NAMALWA (cell line): ENCODE measurements at places on chromosomes 7 and 10.
A peak's percentile ranks its signal among the peaks of the same experiment; 100 is the strongest.

DNA sequence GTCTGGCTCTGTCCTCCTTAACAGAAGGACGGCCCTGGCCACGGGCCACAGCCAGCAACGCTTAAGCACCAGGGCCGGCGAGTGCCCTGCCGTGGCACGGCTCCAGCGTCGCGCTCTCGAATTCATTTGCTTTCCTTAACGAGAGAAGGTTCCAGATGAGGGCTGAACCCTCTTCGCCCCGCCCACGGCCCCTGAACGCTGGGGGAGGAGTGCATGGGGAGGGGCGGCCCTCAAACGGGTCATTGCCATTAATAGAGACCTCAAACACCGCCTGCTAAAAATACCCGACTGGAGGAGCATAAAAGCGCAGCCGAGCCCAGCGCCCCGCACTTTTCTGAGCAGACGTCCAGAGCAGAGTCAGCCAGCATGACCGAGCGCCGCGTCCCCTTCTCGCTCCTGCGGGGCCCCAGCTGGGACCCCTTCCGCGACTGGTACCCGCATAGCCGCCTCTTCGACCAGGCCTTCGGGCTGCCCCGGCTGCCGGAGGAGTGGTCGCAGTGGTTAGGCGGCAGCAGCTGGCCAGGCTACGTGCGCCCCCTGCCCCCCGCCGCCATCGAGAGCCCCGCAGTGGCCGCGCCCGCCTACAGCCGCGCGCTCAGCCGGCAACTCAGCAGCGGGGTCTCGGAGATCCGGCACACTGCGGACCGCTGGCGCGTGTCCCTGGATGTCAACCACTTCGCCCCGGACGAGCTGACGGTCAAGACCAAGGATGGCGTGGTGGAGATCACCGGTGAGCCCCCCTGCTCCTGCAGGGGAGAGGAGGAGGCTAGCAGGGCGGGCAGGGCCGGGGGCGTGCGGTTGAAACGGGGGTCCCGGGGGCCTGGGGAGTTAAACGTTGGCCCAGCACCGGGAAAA is at the start of gene HSPB1:
Gene HSPB1 (plus strand): TSS at position 327 of the 855 bp plus-strand sequence. CDS start 40 bp downstream, at position 367.
- no peak for DNase-seq

- DNase-seq = no peak
Observed at GRCh38 chr10:112203328-112204076, 19.9 kb upstream of the GPAM start.

- no peak for DNase-seq
Observed at GRCh38 chr10:68601501-68602265, 41.5 kb downstream of the TET1 start.

DNA sequence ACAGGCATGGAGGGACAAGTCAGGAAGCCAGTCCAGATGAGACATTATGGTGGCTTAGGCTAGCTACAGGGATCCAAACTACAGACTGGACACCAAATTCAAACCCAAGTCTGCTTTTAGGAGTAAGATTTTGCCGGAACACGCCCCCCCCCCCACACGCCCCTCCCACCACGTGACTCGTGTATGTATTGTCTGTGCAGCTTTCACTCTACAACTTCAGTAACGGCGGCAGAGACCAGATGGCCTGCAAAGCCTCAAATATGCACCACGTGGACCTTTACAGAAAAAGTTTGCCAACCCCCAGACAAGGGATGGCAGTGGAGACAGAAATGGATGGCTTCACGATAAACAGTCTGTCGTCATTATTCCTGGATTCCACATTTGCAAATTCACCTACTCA is 14.5 kb downstream of the HIPK2 start:
- DNase-seq = no peak

GRCh38 chr7:107773027-107773426 is 29.1 kb downstream of the CBLL1 start:
- no peak for DNase-seq

- no peak for DNase-seq
Observed at GRCh38 chr7:30523466-30523865, 18.8 kb upstream of the GGCT start.

- DNase-seq = peak; percentile 80
Observed at GRCh38 chr7:131424219-131424822, 96.6 kb downstream of the MKLN1 start.

DNA sequence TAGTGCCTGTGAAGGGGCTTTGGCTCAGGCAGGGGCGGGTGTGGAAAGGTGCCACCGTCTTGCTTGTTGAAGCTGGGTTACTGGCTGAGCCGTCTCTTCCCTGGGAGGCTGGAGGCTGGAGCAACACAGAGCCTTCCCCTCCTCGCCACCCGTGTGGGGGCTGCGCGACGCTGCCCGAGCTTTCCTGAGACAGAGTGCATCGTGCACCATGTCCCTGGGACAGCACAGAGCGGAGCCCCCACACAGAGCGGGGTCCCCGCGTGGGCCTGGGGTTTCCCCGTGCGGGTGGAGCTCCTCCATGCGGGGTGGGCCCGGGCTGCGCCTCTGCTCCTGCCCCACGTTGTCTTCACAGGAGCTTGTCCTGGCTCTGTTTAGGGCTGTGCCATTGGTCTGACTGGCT is 69.9 kb downstream of the INPP5A start:
- no peak for DNase-seq

DNA sequence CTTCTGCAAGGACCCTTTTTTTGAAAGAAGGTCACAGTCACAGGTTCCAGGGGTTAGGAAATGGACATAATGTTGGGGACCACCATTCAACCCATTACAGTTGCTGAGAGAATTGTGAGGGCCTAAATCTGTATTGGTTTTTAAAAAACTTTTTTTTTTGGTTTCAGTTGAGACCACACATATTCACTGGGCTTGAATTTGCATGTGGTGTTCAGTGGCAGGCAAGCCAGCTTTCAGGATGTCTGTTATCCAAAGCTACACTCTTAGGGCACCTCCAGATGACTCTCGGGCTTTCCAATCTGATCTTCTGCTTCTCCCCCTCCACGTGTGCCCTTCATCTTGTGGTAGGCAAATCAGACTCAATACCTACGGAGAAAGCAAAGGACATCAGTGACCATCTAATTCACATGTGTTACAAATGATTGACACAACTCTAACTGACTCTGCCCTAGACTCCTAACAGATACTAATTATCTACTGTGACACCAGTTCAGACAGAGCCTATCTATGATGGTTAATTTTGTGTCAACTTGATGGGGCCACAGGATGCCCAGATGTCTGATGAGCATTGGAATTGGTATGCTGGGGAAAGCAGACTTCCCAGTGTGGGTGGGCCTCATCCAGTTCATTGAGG is 93.3 kb upstream of the ELMO1 start:
- DNase-seq = no peak

DNA sequence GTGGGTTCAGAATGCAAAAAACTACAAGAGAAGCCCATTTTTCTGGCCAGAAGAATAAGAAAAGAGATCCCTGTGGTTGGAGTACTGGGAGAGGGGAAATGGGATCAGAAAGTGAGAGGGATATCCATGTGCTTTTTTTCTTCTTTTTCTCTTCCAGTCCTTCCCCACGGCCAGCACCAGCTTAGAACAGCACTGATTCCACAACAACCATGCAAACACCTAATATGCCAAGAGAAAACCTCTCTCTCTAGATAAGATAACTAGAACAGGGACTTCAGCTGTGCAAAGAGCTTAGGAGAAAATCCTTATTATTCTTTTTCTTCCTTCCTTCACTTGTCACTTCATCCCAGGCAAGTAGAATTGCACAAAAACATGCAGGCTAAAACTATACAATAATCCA is 83.5 kb downstream of the ELAPOR2 start:
- DNase-seq = no peak

GRCh38 chr10:26843736-26844135 is 17.0 kb downstream of the ABI1 start:
- DNase-seq = no peak

- DNase-seq = no peak
Observed at GRCh38 chr7:115417662-115418061, 495.8 kb downstream of the MDFIC start.

DNA sequence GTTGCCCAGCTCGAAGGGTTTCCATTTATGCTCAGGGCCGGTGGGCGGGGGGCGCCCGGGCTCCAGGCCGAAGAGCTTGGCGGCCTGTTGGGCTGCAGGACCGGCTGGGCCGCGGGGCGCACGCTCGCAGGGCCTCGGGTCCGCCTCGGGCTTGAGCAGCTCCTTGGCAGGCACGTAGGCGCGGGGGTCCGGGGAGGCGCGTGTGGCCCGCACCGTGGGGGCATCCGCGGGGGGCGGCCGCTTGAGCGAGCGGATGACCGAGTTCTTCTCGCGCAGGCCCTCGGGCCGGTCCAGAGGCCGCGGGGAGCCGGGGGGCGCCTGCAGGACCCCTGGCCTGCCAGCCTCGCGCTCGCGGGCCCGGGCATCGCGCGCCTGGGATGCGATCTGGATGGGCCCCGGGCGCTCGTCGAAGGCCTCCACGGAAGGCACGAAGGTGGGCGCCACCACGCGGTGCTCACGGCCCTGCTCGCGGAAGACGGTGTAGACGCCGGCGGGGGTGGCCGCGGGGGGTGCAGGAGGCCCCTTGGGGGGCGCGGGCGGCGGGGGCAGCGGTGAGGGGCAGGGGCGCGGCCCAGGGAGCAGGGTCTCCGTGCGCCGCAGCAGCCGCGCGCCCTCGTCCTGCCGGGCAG is 35.2 kb downstream of the TNRC18 start:
- no peak for DNase-seq

DNA sequence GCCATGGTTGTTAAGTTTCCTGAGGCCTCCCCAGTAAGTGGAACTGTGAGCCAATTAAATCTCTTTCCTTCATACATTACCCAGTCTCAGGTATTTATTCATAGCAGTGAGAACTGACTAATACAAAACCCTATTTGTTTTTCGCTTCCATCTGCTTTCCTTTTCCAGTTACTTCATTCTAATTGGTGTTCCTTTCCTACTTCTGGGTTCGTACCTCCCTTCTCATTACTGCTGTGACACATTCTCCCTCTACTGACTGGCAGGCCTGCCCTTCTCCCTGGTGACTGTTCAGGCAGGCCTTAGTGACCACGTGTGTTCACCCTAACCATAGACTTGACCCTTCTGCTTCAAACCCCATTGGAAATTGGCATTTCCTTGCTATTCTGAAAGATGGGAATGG is 37.7 kb downstream of the MTURN start:
- DNase-seq = no peak

DNA sequence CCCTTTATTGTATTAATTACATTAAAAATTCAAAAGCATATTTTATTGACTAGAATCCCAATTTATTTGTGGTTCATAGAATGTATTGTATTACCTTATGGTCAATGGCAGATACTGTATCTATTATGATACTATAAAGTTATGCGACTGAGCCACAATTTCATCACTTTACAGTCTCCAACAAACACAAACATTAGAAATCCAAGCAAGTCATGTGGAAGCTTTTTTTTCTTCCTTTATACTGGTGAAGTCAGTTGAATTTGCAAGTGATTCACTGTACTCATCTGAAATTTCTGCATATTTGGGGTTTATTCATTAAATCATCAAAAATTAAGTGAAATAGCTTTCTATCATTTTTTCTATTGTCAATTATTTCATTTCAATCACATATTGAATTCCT is 54.3 kb downstream of the BMPER start:
- no peak for DNase-seq

DNA sequence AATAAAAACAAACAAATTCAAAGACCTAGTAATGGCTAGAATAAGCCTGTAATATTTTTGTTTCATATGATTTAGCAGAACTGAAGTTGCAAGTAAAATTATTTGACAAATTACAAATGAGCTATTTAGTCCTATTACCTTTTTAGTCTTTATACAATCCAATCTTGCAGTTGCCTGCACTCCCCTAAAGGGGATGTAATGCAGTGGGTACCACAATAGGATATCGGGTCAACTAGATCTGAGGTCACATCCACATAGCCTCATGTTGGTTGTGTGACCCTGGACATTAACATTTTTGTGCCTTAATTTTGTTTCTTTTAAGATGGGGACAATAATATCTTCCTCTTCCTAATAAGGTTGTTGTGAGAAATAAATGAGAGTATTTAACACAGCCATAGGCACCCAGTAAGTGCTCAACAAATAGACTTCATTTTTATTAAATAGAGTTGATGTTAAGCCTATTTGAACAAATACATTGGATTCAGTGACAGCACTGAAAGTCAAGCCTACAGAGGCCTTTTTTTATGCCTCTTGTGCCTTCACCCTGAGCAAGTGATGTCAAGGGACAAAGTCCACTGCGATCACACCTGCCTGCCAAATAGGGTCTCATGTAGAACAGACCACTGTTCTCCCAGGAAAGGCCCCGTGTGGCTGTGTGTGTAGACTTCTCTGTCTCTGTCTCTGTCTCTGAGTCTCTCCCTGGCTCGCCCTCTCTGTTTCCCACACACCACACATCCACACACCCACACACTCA is 124.8 kb downstream of the EVX1 start:
- peak; percentile 18 for DNase-seq

GRCh38 chr10:35306852-35307251 is 29.5 kb upstream of the CCNY start:
- DNase-seq = no peak

- DNase-seq = no peak
Observed at GRCh38 chr10:28845009-28845682, 167.8 kb downstream of the BAMBI start.

- no peak for DNase-seq
Observed at GRCh38 chr10:87761892-87762291, 56.1 kb downstream of the ATAD1 start.

DNA sequence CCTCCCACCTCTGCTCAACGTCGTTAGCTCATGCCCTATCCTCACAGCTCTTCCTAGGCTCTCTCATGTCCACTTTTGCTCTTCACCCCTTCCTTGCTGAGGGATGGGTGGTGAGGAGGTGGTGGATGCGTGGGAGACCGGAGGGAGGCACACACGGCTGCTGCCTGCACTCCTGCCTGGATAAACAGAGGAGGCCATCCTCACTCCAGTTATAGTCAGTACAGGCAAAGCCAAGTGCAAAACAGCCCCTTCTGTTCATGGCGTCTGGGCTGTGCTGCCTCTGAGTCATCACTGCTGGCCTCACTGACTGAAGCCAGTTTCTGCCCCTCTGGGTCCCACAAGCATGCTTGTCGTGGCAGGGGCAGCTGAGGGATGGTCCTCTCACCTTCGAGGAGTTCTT is 31.9 kb upstream of the LRRC4 start:
- no peak for DNase-seq

GRCh38 chr10:124536496-124537050 is 75.0 kb downstream of the LHPP start:
- peak; percentile 28 for DNase-seq

DNA sequence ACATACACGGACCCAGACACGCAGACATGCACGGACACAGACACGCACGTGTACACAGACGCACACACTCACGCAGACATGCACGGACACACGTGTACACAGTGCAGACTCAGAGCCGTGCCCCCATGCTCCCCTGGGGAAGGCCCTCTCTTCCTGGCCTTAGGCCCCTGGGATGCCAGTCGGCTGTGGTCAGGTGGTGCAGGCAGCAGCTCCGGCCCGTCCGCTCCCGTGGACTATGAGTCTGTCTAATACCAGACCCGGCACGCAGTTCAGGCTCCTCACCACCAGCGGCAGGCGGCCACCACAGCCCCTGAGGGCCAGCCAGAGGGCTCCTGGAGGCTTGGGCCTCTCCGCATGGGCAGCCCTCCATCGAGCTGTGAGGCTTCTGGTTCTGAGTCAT is 52.0 kb upstream of the NKX6-2 start:
- no peak for DNase-seq
